ENCODE measurements at places on chromosomes 5 and 9.

DNA sequence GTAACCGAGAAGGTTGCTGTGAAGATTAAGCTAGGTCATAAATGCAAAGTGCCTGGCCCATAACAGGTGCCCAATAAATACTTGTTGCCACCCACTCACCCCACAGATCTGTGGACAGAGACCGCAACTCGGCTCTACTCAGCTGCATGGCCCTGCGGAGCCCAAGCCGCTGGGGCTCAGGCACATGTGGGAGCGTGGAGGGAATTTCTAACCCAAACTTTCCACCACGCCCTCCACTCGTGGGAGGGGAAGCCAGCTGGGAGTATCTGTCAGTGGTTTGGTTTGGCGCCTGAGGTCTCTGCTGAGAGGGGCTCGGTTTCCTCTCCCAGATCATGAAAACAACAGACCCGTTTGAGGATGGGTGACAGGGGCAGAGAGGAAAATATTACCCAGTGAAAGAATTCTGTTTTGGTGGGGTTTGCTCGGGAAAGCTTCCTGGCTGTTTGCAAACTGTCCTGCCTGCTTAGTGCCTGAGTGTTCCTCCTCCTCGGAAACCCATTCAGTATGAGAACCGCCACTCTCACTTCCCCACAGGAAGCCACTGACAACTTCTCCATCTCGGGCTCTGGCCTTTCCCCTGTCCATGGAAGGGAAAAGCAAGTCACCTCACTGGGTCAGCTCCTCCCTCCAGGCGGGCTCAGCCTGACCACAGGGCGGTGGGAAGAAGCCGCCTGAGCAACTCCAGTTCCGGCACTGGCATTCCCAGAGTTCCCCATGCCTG lies 60.1 kb downstream of the RGS3 start:
- no peak for DNase-seq

DNA sequence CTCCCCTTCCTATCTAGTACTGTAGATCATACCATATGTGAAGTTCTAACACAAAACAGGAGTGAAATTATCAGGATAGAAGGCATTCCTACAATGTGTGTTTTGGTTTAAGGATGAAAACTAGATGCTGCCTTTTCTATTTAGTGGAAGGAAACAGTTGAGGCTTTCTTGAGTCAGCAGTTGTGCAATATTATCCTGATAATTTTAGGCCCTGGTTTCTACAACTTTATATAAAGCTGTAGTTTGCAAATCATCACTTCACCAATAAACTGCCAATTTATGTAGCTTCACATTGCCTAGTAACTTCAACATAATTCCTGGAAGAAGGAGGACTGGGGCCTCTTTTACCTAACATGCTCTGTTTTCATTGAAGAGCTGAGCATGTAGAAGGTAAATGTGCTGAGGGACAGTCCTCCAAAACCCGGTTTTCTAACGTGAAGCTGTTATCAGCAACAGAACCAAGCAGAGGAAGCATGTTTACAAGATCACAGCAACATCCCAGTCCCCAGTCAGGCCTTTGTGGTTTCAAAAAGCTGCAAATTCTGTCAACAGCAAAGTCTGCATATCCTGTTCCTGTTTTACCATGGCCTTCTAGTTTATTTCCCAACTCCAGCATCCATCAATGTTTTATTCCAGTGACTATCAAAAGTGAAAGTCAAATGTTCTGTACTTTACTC lies 513.4 kb upstream of the MEF2C start:
- no peak for DNase-seq

GRCh38 chr5:4513381-4513780 lies 626.7 kb upstream of the ADAMTS16 start:
- no peak for DNase-seq

GRCh38 chr5:127802477-127802865 lies 99.3 kb downstream of the CCDC192 start:
- no peak for DNase-seq

DNA sequence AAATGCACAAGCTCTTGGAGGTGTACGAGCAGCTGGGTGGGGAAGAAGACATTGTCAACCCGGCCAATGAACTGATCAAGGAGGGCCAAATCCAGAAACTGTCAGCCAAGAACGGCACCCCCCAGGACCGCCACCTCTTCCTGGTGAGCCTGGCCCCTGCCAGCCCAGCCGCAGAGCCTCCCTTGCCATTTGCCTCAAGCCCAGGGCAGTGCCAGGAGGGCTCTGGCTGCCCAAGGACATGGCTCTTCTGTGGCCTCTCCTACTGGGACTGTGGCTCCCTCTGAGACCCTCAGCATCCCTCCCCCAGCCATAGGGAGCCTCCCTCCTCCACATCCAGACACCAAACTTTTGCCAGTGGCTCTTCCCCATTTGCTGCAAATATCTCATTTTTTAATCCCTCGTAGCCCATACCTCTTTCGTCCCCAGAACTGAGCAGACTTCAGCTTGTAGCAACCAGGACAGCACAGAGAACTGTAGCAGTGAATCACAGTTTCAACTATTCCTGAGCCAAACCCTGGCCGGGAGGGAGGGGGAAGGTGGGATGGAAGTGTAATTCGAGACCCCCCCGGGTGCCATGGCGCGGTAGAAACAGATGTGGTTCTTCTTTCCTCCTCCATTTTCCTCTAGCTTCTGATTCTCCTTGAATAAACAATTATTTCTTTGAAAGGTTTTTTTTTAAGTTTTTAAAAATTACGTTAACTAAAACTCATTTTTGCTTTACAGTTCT lies 44.5 kb upstream of the SUSD3 start:
- no peak for DNase-seq

DNA sequence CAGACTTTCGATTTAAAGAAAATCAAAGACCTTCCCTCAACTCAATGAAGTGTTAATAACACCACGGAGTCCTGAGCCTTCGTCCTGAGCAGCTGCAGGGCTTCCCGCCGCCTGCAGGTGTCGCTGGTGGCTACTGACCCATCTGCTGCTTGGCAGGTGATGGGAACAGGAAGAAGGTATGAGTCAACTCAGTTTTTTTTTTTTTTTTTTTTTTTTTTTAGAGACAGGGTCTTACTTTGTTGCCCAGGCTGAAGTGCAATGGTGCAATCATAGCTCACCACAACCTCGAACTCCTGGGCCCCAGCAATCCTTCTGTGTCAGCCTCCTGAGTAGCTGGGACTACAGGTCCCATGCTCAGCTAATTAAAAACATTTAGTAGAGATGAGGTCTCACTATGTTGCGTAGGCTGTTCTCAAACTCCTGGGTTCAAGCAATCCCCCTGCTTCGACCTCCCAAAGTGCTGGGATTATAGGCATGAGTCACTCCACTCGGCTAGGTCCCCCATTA lies 185.7 kb upstream of the IL12B start:
- DNase-seq = no peak

DNA sequence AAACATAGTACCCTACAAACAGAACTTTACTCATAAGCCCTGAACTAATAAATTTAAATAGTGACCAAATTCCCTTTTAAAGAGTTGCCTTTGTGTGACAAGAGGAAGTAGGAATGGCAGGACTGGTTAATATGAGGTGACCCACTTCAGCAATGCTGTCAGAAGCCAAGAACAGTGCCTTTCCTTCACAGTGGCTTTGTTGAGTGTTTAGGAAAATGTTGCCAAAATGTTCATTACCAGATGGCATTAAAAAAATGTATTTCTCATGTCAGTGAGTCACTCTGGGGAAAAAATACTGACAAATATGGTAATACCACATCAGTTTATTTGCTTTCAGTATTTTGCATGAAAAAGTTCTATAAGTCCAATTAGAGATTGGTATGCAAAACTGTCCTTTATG lies 103.3 kb downstream of the DIRAS2 start:
- DNase-seq = no peak

DNA sequence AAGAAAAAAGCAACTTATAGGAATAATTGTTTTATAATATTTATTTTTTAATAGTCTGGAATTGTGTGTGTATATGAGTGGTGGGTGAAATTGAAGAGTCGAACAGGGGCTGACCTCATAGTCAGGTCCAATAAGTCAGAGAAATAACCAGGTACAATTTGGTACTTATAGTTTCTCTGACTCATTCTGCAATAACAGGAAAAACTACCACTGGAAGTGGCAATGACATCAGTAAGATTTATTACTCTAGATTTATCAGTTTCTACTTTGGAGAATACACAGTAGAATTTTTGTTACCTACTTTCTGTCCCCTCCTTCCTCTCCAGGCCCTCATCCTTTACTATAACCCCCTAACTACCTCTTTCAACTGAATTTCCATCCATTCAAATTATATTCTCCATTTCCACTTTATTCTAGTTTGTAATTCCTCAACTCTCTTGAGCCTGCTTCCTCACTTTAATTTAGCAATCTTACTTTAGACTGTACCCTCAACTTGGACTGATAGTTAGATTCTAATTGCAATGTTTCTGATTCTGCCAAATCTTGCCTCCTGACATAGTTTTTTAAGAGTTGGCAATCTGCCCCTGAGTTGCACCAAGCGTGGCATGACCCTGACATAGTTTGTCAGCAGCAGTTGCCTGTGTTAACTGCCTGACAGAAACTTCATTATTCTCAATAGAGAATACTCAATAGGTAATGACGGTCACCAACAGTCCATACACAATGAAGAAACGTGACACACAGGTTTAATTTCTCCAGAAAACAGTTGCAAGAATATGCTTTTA lies 475.3 kb upstream of the RIOK2 start:
- DNase-seq = no peak

GRCh38 chr5:88089719-88090390 lies 178.8 kb downstream of the TMEM161B start:
- DNase-seq = no peak

DNA sequence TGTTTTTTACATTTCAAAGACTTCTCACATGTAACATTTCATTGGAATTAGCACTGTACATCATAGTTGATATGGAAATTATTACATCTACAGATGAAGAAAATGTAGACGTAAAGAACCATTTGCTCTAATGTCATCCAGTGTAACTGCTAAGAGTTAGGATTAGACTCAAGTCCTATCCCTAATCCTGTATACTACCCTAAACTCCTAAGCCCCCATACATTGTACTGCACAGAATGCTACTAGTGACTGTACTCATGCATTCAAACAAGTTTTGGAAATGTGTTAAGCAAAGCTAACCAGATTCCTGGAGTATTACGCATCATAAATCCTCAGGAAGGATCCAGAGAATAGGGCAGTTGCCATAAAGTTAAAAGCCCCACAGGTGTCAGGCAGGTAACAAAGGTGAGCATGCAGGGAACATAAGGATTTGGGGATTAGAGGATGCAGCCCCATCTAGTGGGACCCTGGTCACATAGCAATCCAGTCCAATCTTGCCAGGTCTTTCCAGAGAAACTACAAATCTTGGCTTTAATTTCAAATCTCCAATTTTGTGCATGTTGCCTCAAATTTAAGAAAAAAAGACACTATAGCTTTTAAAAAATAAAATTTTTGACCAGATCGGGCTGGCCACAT lies 32.0 kb downstream of the HAVCR1 start:
- no peak for DNase-seq

DNA sequence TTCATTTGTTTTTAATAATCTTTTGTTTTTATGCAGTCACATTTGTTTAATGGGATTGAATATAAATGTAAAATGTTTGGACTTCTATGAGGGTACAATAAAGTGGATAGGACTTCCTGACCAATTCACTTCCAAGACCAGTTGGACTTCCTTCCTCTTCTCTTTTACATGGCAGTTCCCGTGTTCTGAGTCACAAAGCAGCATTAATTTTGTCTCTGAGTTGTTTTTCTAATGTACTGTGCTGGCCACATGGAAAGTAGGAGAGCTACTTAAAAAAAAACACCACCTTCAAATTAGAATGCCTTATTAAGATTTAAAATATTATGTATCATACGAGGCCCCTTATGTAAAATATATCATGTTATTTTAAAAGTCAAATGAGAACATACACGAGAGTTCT lies 87.3 kb downstream of the CCDC171 start:
- DNase-seq = no peak

DNA sequence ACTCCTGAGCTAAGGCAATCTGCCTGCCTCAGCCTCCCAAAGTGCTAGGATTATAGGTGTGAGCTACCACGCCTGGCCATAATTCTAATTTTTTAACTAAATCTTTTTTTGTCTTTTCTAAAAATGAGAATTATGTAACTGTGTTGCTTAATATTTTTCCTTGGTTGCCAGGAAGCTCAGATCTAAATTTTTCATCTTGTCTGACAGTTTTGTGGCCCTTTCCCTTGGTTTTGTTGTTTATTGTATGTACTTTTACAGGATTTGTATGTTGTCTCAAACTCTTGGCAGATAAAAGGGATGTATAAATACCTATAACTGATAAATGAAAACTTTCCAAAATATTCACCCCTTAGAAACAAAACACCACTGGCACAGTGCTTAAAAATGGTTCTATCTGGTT lies 88.2 kb upstream of the KLF9 start:
- no peak for DNase-seq

DNA sequence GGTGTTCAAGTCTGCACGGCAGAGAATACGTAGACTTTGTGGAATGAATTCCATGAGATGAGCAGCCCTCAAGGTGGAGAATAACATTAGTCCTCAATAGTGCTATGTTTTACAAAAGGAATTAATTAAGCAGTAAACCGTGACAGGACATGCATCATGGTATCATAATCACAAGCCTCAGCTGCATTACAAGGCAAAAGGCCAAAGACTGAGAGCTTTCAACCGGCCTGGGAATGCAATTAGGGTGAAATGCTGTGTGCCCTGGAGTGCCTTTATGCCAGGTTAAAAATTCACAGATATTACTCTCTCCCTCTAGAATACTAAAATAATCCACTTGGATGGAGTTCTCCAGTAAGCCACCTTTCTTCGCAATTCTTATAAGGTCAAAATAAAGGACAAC lies 270.6 kb downstream of the MLLT3 start:
- DNase-seq = no peak

DNA sequence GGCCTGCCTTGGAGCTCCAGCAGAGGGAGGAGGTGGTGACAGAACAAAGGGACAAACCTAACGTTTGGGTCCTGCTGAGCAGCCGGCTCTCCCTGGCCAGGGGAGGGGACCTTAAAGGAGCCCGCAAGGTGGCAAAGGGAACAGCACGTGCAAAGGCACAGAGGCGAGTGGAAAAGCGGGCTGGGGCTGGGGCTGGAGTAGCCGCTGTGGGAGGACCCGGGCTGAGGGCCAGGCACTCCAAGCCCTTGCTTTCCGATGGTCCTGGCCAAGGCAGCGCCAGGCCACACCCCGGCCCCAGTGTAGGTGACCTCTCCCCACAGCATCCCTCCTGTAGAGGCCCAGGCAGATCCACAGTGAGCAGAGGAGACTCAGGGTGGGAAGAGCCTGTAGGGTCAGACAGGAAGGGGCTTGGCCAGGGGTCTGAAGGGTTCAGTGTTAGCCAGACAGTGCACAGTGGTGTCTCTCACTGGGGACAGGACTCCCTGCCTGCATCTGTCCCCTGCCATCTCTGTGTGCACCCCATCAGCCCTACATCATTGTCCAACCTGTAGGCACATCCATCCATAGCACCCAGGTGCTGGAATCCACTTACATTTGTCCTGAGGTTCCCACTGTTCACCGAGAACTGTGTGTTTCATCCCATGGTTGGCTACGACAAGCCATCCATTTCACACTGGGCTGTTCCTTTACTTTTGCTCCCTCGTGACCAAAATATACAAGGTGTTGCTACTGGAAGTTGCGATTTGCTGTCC lies 77.0 kb downstream of the NEK6 start:
- DNase-seq = no peak

Data from HS-27A (cell line).